ENCODE measurements at places on chromosomes 3 and 15.

- DNase-seq, result no peak
Observed at GRCh38 chr3:141287326-141287725, 55.7 kb downstream of the PXYLP1 start.

GRCh38 chr15:90557186-90558084 lies 27.7 kb downstream of the CRTC3 start:
- no peak for DNase-seq

DNA sequence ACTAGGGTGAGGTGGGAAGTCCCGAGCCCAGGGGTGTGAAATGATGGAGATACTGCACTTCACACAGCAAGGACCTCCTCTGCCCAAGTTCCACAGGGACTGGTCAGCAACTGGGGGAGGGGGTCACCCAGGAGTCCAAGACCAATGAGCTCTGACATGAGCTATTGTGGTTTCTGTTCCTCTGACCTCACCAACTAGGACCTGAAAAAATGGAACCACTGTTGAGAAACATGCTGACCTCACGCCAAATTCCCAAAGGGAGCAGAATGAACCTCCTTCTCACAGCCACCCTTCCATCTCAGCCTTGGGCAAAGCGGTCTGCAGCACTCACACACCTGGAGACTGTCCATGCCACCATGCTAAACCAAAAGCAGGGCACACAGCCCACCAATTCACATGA lies 69.3 kb downstream of the LRIG1 start:
- no peak for DNase-seq

- no peak for DNase-seq
Observed at GRCh38 chr3:175046601-175047000, 187.5 kb downstream of the NAALADL2 start.

GRCh38 chr3:141081141-141081795 lies 30.1 kb downstream of the SPSB4 start:
- DNase-seq, result no peak

Data from stimulated activated CD8-positive, alpha-beta memory T cell treated with anti-CD3 and anti-CD28 coated beads, Interleukin-7, amount 100 ng/mL, for 1 hour (primary cell).